Activated T-helper 2 cell treated with anti-CD3 and anti-CD28 coated beads, Interferon-gamma antibody, Interleukin-2, Interleukin-4, amounts not matched to agents 10 μg/mL and 5 μg/mL and 100 μg/mL, durations not matched to agents 14 hours and 24 hours and 36 hours (primary cell): ENCODE measurements at places on chromosomes 12 and 14. TPM values are rescaled to one million over a fixed set of nuclear protein-coding genes. Genes with fewer than 3 reads are reported as not detected.

DNA sequence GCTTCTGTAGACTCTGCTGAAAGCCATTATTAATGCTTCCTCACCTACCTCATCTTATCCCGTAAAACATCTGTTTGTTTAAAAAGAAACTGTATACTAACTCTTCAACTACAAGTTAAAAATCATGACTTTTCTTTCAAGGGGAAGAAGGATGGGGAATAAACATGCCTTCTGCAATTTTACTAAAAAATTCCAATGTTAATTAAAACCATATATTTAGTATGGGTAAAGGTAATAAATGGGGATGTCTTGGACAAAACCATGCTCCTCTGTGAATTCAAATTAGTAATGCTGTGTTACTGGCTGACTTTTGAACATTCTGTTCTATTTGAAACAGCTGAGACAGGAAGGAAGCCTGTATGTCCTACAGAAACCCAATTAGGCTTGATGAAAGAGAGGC lies 311.1 kb upstream of the DIO2 start:
- no peaks in the 10 kb centered on the region for H3K4me1 ChIP-seq
- no peak overlapping the region for H3K4me3 ChIP-seq
- no peaks in the 10 kb centered on the region for H3K27me3 ChIP-seq
- no peak overlapping the region for H3K27ac ChIP-seq
- peaks cover 3% of the 10 kb centered on the region for H3K36me3 ChIP-seq

- H3K27me3 ChIP-seq = no peaks in the 10 kb centered on the region
- DNase-seq = no peak
- peak overlapping the region; percentile 99 for H3K27ac ChIP-seq
- H3K4me3 ChIP-seq = peak overlapping the region; percentile 98
- peaks cover 20% of the 10 kb centered on the region for H3K36me3 ChIP-seq
- peaks cover 71% of the 10 kb centered on the region for H3K4me1 ChIP-seq
Observed at GRCh38 chr12:108633081-108633533, 587 bp downstream of the SELPLG start.

MSI1 gene
- total RNA-seq = 1.4 and 3.5 TPM in 2 replicates

DNA sequence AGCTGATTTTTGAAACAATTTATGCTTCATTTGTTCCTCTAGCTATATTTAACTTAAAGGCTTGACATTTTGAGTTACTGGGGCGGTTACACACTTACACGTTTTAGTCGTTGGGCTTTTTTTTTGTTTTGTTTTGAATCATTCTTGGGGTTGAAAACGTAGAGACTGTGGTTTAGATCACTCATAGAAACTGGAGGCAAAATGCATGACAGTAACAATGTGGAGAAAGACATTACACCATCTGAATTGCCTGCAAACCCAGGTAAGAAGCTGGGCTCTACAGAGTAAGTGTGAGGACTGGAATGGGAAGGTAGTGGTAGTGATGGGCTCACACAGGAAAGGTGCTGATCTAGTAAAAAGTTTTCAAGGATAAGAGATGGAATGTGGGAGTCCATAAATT lies at the start of gene CLEC2D:
TSS of gene CLEC2D (plus strand) at position 180 of the 400 bp plus-strand sequence. CDS start at position 202, 22 bp downstream.
- no peaks in the 10 kb centered on the region for H3K27me3 ChIP-seq
- H3K36me3 ChIP-seq = peaks cover 82% of the 10 kb centered on the region
- peak within 1 kb of the TSS; percentile 93 for H3K4me3 ChIP-seq
- H3K4me1 ChIP-seq = peaks cover 45% of the 10 kb centered on the region
- peak; percentile 60 for DNase-seq
- peak within 1 kb of the TSS; percentile 97 for H3K27ac ChIP-seq

PLXNC1 gene
- 6.6 and 7.2 TPM in 2 replicates for total RNA-seq
